Right kidney (tissue), 9 donors: ENCODE measurements at places on chromosomes 1 and 21.
A peak's percentile ranks its signal among the peaks of the same experiment; 100 is the strongest.

DNA sequence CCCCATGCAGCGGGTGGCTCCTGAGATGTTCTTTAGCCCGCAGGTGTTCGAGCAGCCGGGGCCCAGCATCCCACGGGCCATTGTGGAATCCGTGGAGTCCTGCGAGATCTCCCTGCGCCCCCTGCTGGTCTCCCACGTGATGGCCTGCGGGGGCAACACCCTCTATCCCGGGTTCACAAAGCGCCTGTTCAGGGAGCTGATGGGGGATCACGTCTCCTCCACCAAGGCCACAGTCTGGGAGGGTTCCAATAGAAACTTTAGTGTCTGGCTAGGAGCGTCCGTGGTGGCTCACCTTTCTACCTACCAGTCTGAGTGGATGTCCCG, 71.0 kb downstream of the ACTL8 start:
- peak; percentile 31 for DNase-seq

GRCh38 chr1:15188678-15189077, 35.1 kb downstream of the TMEM51 start:
- DNase-seq: no peak

GRCh38 chr1:155893389-155894142, 17.6 kb downstream of the RIT1 start:
- DNase-seq: peak; percentile 5

GRCh38 chr1:47388030-47388890, 27.8 kb upstream of the FOXE3 start:
- DNase-seq: no peak

DNA sequence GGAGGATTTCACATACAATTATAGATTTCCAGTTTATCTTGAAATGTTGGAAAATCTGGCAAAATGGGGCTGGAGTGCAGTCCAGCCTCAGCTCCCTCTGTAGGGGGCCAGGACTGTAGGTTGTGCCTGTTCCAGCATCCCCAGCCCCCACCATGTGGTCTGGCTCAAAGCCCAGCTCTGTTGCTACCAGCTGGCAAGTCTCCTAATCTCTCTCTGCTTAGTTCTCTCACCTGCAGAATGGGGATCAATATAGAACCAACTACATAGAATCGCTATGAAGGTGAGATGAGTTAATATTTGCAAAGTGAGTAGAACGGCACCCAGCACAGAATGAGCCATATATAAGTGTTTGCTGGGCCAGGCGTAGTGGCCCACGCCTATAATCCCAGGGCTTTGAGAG, 50.0 kb upstream of the TARDBP start:
- DNase-seq: no peak

DNA sequence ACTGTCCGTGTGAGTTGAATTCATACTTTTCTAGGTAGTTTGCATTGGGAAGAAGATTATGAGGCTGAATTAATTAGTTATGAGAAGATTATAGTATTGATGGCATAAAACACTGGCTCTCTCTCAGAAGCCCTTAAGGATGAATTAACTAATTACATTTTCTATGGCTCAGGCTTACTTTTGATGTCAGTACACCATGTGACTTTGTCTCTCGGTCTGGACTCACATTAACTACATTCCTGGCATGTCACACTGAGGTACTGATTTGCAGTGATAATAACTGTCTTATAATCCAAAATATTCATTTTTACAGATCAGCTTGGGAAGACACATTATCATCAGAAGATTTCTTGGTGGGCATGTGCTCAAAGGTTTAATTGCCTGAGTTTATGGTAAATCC, 362.2 kb downstream of the ZP4 start:
- DNase-seq: no peak

DNA sequence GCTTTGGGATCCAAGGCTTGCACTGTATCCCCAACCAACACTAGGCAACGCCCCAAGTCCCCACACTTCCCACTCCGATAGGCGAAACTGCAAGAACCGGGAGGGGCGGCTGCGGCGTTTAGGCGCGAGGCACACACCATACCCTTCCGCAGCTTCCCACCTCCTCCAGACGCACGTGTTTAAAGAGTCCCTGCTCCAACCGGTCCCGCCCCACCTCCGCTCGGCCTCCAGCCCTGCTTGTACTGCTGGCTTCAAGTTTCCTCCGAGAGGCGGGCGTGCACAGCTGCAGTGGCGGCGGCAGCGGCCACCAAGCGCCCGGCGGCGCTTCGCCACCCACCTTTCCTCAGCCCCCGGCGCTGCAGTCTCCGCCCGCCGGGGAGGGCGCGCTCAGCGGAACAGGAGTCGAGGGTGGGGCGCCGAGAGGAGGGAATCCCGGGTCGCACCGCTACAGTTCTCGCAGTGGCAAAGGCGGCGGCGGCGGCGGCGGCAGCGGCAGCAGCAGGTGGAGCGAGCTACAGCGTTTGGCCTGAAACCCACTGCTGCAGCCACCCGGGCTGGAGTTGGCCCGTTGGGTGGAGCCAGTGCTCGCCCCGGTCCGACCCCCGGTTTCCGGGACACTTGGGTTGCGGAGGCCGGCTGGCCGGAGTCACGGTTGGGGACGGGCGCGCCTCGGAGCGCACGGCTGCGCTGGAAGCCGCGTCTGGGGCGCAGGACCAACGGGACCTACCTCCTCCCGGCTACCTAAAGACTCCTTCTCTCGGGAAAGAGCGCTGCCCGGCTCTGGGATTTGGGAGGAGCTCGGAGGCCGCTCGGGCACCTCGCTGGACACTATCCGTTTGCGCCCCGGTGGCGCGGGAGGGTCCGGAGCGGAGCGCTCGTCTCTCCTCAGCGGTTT, at the start of gene CNIH3:
Gene CNIH3 (plus strand): TSS at position 457 of the 895 bp plus-strand sequence. CDS start 858 bp downstream, outside the sequence.
- peak; percentile 86 for DNase-seq

GRCh38 chr1:229062135-229062534, 208.8 kb upstream of the RAB4A start:
- no peak for DNase-seq

DNA sequence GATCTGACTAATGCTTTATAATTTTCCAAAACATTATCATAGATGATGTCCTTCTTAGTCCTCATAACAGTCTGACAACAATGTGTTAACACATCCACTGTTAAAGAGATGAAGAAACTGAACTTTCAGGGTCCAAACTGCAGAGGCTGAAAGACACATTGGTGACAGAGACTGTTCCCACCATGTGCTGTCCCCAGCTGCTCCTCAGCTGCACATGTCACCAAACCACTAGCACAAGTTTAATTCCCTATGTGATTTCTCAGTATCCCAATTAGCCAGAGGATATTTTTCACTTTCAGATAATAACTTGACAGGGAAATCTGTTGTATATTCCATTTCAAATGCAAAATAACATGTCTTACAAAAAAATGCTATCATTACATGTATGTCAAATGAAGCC, 24.6 kb downstream of the LAMC2 start:
- no peak for DNase-seq
